ENCODE measurements at places on chromosomes 13 and 19.

DNA sequence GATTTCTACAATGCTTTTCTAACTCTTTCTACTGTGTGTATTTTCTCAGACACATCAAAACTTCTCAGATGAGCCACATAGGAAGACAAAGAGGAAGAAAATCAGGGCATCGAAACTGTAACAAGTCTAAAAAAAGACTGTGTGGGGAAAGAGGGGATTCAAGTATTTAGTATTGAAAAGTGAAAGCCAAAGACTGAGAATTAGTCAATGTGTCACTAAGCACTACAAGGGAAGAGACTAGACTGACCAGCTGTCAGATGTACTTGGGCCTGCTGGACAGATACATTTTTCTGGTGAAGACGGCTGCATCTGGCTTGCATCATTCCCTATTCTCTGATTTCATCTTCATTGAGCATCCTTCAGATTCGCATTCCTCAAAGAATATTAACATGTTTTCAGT lies 25.4 kb downstream of the COMMD6 start:
- DNase-seq, result no peak

- no peak for DNase-seq
Observed at GRCh38 chr19:20640023-20640422, 21.3 kb downstream of the ZNF626 start.

DNA sequence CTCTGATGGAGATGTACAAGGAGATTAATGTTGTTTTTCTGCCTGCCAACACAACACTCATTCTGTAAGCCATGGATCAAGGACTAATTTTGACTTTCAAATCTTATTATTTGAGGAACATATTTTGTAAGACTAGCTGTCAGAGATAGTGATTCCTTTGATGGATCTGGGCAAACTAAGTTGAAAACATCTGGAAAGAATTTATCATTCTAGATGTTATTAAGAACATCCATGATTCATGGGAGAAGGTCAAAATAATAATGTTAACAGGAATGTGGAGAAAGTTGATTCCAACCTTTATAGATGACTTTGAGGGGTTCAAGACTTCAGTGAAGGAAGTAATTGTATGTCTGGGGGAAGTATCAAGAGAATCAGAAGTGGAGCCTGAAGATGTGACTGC lies 196.8 kb downstream of the POSTN start:
- DNase-seq, result no peak

- DNase-seq, result no peak
Observed at GRCh38 chr19:10863107-10863717, 8.1 kb upstream of the CARM1 start.

DNA sequence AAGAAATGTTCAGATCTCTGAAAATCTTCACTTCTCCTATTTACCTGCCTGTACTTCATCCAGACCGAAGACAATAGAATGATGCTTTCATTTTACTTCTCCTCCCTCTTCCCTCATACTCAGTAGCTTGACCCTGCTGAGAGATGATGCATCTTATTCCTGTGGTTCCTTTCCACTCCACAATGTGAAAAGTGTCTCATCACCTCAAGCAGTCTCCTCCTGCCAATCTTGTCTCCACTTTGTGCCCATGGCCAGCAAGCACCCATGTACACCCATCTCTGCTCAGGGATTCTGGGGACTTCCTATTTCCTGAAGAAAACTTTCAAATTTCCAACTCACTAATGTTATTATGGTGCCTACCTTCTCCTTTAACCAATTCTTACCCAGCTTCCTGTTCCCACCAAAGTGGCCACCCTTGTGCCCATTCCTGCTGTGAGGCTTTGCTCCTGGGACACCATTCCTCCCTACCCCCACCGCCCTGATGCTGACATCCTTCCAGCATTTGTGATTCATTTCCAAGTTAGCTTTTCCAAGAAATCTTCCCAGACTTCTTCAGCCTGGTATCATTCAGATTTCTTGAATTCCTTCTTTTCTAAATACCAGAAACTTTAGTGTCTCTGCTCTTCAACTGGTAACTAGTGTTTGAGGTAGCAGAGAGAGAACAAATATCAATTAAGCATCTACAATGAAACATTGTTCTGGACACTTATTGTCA lies 212.5 kb downstream of the POSTN start:
- DNase-seq, result no peak

GRCh38 chr13:91426913-91427312 lies 28.5 kb downstream of the GPC5 start:
- no peak for DNase-seq

- no peak for DNase-seq
Observed at GRCh38 chr13:94546061-94546839, 49.7 kb downstream of the TGDS start.

DNA sequence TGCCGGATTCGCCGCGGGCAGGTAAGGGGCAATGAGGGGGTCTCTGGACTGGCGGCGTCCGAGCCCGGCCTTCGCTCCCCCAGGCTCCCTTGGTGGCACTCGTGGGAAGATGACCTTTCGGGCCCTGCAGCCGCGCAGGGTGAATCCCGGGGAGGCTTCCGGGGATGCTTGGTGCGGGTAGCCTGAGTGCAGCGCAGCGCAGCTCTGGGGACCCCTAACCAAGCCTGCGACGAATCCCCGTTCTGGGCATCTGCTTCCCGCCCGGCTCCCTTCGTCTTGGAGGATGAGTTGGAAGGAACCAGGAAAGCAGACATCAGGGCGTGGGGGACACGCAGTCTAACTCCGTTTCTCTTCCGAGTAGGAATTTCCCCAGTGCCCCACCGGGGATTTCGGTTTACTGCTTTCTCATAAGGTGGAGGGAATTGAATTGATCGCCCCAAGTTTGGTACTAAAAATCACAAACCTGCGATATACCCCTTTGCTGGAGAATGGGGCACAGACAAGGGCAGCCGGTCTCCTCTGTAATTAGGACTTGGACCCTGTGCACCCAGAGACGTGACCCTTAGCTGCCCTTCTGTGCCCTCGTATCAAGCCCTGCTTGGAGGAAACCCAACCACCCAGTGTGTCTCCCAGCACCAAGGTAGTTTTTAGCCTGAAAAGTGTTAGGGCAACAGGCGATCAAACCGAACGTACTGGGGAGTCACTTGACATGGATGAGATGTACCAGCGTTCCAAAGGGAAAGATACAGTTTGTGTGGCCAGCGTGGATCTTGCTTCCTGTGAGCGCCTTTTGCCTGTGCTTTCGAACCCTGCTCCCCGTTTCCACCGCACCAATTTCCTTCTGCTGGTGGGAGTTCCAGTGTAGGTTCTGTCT lies 1.0 kb downstream of the GPC5 start:
- no peak for DNase-seq

GRCh38 chr19:32824916-32825608 lies 44.5 kb downstream of the SLC7A9 start:
- DNase-seq, result no peak

GRCh38 chr13:106151056-106151699 lies 384.3 kb downstream of the EFNB2 start:
- no peak for DNase-seq

GRCh38 chr19:5131506-5132205 lies 162.7 kb downstream of the KDM4B start:
- DNase-seq, result no peak

GRCh38 chr19:13299838-13300237 lies 149.6 kb downstream of the IER2 start:
- no peak for DNase-seq

- DNase-seq, result peak; percentile 62
Observed at GRCh38 chr19:6925801-6926751, 38.7 kb downstream of the ADGRE1 start.

GRCh38 chr13:95858286-95859075 lies 181.5 kb downstream of the DNAJC3 start:
- no peak for DNase-seq

- no peak for DNase-seq
Observed at GRCh38 chr13:44762911-44763310, 186.8 kb upstream of the TSC22D1 start.

GRCh38 chr19:2275588-2276428 lies 6.2 kb downstream of the PEAK3 start:
- no peak for DNase-seq

- peak; percentile 97 for DNase-seq
Observed at GRCh38 chr19:35213663-35214632, 14.6 kb downstream of the FAM187B start.

- no peak for DNase-seq
Observed at GRCh38 chr13:22235285-22235949, 564.5 kb downstream of the FGF9 start.

- DNase-seq, result no peak
Observed at GRCh38 chr13:48542138-48542537, 9.3 kb upstream of the RCBTB2 start.

- no peak for DNase-seq
Observed at GRCh38 chr13:79678100-79678499, 197.1 kb downstream of the NDFIP2 start.

DNA sequence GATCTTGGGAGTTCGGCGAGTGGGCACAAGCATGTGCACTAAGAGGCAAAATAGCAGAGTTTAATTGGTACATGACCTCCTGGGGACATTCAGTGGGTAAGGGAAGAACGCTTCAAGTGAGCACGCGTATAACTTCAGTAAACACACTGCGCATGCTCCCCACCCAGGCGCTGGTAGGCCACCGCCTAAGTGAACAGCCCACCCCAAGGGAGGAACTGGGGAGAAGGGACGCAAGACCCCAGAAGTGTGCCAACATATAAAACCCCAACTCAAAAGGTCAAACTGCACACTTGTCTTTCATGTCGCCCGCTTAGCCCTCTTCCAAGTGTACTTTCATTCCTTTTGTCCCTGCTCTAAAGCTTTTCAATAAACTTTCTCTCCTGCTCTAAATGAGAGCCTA lies 10.5 kb upstream of the NTN5 start:
- DNase-seq, result peak; percentile 28

DNA sequence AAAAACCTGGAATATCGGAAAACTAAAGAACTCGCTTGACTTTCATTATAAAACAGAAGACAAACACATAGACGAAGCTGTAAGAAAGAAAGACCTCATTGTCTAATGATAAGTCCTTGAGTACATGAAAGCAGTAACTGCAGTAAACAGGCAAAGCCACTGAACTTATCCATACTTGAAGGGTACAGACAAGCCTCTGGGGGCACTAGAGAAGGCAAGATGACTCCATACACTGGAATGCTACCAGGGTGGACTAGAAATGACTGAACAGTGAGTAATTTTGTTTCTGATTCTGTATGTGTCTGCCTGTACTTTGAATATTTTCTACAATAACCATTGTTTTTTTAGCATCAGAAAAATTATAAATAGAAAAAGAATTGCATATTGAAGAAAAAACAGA lies 507.9 kb downstream of the UQCRFS1 start:
- DNase-seq, result no peak

DNA sequence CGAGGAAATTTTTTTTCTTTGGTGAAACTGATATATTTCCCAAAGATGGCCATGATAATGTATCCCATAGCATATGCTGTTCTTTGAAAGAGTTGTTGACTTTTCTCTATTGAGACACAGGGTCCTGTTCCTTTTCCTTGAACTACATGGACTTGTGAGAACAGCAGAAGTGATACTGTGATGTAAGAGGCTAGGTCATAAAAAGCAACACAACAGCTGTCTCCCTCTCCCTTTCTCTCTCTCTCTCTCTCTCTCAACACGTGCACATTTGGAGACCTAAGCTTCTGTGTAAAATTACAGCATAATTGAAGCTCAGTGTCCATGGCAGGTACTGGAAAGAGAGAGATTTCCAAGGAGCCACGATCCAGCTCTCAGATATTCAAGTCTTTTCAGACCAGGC lies 1712.4 kb downstream of the EFNB2 start:
- DNase-seq, result no peak

GRCh38 chr19:48588670-48589401 lies 17.7 kb upstream of the SPACA4 start:
- DNase-seq, result peak; percentile 86

DNA sequence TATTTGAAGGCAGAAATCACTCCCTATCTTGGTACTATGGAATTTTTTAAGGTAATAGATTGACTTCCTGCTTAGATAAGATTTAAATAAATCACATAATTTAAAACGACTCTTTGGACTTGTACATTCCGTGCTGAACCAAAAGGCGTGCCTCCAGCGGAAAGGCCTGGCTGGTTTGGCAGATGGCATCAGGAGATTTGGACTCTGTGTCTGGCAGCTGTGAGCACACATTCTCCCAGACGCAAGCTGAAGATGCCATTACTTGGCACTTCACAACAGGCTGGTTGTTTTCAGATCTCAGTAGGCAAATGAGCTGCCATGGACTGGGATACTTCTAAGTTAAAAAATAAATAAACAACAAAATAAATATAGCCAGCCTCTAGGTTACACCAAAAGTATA lies 104.5 kb upstream of the SLC15A1 start:
- DNase-seq, result no peak

DNA sequence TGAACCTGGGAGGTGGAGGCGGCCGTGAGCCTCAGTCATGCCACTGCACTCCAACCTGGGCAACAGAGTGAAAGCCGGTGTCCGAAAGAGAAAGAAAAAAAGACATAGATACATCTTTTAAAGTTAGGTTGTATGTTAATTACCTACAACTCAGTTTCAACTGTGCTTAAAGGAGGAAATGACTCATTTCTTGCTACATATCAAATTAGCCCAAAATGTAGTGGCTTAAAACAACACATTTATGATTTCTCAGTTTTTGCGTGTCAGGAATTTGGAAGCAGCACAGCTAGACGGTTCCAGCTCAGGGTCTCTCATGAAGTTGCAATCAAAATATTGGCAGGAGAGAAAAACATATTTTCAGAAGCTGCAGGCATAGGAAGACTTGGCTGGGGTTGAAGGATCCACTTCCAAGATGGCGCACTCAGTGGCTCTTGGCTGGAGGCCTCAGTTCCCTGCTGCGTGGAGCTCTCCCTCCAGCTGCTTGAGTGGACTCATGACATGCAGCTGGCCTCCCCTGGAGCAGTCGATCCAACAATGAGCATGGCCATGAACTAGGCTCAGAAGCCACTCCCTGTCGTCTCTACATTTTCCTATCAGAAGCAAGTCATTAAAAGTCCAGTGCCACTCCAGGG lies 7.1 kb downstream of the LDLR start:
- peak; percentile 64 for DNase-seq

DNA sequence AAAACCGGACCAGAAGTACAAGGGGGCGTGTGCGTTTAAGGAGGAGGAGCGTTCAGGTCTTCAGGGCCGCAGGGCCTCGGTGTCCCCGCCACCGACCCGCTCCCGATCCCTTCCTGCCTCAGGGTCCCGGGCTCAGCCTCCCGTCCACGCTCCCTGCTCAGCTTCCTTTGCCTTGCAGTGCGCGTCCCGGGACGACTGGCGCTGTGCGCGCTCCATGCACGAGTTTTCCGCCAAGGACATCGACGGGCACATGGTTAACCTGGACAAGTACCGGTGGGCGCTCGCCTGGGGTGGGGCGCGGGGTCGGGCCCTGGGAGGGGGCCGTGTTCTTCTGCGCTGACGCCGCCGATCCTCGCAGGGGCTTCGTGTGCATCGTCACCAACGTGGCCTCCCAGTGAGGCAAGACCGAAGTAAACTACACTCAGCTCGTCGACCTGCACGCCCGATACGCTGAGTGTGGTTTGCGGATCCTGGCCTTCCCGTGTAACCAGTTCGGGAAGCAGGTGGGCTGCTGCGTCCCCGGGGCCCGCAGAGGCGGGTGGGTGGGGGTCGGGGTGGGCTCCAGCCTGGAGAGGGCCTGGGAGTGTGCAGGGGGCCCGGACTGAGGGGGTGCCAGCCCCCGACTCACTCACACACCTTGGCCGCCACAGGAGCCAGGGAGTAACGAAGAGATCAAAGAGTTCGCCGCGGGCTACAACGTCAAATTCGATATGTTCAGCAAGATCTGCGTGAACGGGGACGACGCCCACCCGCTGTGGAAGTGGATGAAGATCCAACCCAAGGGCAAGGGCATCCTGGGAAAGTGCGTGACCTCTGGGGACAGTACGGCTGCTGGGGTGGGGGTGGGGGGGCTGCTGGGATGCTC lies 1.4 kb downstream of the GPX4 start:
- DNase-seq, result no peak
